Tibial nerve (tissue), 4 donors: ENCODE measurements at places on chromosomes 2 and 18. TPM values are rescaled to one million over a fixed set of nuclear protein-coding genes. Genes with fewer than 3 reads are reported as not detected.
A peak's percentile ranks its signal among the peaks of the same experiment; 100 is the strongest.

GRCh38 chr2:47089083-47089464 lies 66.0 kb downstream of the STPG4 start:
- no peak for DNase-seq
- H3K36me3 ChIP-seq = no peaks in the 10 kb centered on the region
- no peak overlapping the region for H3K4me3 ChIP-seq
- H3K4me1 ChIP-seq = peaks cover 4% of the 10 kb centered on the region

DNA sequence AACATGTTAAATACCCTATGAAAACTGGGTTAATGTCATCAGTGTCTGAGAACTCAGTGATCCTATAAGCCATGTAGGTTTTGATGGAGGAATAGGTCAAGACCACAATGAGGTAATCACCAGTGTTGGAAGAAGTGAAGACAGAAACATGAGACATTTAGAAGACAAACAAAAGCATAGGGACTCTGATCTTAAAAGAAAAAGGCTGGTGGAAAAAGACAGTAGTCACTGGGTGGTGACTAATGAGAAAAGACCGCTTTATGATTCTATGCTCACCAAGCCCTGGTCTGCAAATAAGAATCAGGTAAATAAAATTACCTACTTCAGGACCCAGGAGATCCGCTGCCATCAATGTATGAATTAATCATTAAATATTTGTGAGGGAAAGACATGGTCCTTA lies 271.9 kb downstream of the GPD2 start:
- peaks cover 20% of the 10 kb centered on the region for H3K4me1 ChIP-seq
- no peaks in the 10 kb centered on the region for H3K36me3 ChIP-seq
- no peaks in the 10 kb centered on the region for H3K27me3 ChIP-seq
- DNase-seq = no peak

GRCh38 chr2:29878898-29879297 lies 42.5 kb downstream of the ALK start:
- no peak for DNase-seq
- no peak overlapping the region for H3K27ac ChIP-seq
- peaks cover 12% of the 10 kb centered on the region for H3K4me1 ChIP-seq
- no peaks in the 10 kb centered on the region for H3K27me3 ChIP-seq
- H3K4me3 ChIP-seq = no peak overlapping the region

DNA sequence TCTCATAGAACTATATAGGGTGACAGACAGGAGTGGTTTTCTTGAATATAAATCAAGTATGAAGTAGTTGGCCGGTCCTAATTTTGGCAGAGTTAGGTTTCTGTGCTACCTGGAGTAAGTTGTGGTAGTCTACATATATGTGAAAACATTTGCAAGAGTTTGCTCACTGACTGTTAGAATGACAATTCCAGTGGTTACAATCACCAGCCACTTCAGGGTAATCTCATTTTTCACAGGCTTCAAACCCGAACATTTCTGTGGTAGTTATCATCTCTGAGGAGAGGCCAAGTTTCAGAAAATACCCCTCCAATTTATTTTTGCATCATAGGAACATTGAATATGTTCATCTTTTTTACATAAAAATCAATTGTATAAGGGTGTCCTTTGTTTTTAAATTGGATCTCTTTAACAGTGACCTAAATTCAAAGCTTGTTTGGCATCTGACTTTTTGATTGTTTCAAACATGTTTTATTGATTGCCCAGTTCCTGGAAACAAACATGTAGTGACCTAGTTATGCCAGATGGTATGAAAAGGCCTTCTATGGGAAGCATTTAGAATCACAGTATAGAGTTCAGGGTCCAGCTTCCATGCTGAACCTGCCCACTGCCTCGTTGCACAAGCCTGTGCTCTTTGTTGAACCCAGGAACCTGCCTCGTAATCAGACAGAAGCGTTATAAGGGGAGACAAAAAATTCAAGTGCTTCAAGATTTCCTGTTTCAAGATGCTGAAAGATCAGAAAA lies 250.6 kb downstream of the LTBP1 start:
- no peaks in the 10 kb centered on the region for H3K36me3 ChIP-seq
- no peak overlapping the region for H3K27ac ChIP-seq
- no peak overlapping the region for H3K4me3 ChIP-seq
- no peaks in the 10 kb centered on the region for H3K4me1 ChIP-seq

- H3K36me3 ChIP-seq = peaks cover 62% of the 10 kb centered on the region
- H3K4me1 ChIP-seq = peaks cover 5% of the 10 kb centered on the region
- H3K27me3 ChIP-seq = no peaks in the 10 kb centered on the region
- no peak for DNase-seq
- H3K4me3 ChIP-seq = no peak overlapping the region
- no peak overlapping the region for H3K27ac ChIP-seq
Measured at GRCh38 chr2:207750345-207750744, 19.4 kb downstream of the FZD5 start.

DNA sequence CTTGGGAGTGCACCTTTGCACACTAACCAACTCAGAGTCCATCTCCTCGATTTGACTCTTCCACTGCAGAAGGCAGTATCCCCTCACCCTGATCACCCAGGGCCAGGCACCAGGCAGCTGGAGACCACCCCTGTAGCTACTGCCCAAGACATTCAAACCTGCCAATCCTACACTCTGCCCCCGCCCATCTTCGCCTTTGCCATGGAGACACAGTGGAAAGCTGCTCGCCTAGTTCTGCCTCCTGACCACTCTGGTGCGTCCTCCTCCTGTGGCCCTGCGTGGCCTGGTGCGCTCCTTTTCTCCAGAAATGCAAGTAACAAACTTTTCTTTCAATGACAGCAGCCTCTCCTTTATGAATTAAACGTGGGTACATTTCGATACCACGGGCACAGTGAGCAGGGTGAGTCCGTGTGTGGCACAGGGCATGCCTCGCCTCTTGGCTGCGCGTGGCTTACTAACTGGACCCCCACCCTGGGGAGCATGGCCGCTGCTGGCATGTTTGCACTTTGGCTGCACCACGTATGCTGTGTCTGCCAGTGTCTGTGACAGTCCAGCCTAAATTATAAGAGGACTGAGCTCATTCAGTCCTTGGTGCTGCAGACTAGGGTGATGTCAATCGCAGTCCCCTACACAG lies 47.6 kb downstream of the LONRF2 start:
- H3K4me3 ChIP-seq = no peak overlapping the region
- no peaks in the 10 kb centered on the region for H3K36me3 ChIP-seq
- no peak overlapping the region for H3K27ac ChIP-seq
- peaks cover 4% of the 10 kb centered on the region for H3K4me1 ChIP-seq
- DNase-seq = no peak

- H3K36me3 ChIP-seq = no peaks in the 10 kb centered on the region
- no peak overlapping the region for H3K27ac ChIP-seq
- H3K27me3 ChIP-seq = no peaks in the 10 kb centered on the region
- no peak for DNase-seq
- H3K4me3 ChIP-seq = no peak overlapping the region
- H3K4me1 ChIP-seq = peaks cover 97% of the 10 kb centered on the region
Measured at GRCh38 chr2:54606393-54606958, 117.0 kb upstream of the EML6 start.

- no peak overlapping the region for H3K4me3 ChIP-seq
- peak; percentile 58 for DNase-seq
- no peaks in the 10 kb centered on the region for H3K27me3 ChIP-seq
Measured at GRCh38 chr2:21270708-21271122, 146.9 kb downstream of the TDRD15 start.

The RFTN2 gene
- total RNA-seq = 13.5 TPM

DNA sequence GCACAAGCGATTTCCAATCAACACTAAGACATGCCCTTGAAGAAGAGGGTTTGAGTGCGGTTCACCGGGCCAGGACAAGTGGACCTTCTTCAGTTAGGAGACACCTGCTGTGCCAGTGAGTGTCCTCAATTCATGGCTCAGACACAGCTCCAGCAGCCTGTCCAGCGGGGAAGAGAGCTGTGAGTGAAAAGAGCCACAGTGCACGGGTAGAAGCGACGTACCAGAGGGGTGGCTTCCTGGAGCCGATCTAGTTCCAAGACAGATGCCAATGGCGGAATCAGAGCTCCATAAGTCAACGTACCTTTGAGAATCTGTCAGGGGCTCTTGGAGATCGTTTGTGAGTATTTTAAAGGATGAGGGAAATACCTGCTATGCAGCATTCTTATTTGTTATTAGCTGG lies 119.9 kb upstream of the SALL3 start:
- no peaks in the 10 kb centered on the region for H3K36me3 ChIP-seq
- no peak overlapping the region for H3K4me3 ChIP-seq
- no peak overlapping the region for H3K27ac ChIP-seq
- H3K4me1 ChIP-seq = no peaks in the 10 kb centered on the region
- no peak for DNase-seq

- no peak overlapping the region for H3K27ac ChIP-seq
- no peak for DNase-seq
- no peaks in the 10 kb centered on the region for H3K4me1 ChIP-seq
Measured at GRCh38 chr2:120953843-120954584, 218.3 kb downstream of the GLI2 start.

DNA sequence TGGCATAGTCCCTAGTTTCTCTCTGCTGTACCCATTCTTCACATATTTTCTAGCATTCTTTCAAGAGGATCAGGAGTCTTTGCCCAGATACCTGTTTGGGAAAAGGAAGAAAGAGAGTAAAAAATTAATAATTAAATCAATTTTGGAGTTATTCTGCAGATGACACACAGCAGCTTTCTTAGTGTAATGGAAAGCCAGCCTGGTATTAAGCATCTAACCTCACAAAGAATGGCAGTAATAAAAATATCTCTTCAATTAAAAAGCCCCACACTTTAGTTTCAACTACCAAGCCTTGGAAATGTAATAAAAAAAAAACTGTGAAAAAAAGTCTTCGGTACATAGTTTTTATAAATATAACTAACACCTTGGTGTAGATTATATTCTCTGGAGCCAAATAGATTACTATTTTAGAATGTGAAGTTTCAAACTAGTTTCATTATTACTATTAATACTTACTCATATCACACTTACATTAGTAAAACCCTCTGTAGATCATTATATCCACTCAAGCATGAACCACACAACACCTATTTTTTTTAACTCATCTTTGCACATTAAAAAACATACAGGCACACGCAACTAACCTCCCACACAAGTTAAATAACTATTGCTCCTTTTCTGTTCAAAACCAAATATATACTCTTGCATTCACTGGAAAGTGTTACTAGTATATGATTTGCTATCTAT lies 90.9 kb downstream of the GPD2 start:
- H3K4me3 ChIP-seq = no peak overlapping the region
- H3K4me1 ChIP-seq = no peaks in the 10 kb centered on the region
- no peaks in the 10 kb centered on the region for H3K36me3 ChIP-seq
- H3K27ac ChIP-seq = no peak overlapping the region
- no peak for DNase-seq

- H3K36me3 ChIP-seq = no peaks in the 10 kb centered on the region
- no peak overlapping the region for H3K4me3 ChIP-seq
- H3K4me1 ChIP-seq = no peaks in the 10 kb centered on the region
- no peak for DNase-seq
- H3K27me3 ChIP-seq = no peaks in the 10 kb centered on the region
Measured at GRCh38 chr2:189499137-189499536, 57.9 kb downstream of the WDR75 start.

DNA sequence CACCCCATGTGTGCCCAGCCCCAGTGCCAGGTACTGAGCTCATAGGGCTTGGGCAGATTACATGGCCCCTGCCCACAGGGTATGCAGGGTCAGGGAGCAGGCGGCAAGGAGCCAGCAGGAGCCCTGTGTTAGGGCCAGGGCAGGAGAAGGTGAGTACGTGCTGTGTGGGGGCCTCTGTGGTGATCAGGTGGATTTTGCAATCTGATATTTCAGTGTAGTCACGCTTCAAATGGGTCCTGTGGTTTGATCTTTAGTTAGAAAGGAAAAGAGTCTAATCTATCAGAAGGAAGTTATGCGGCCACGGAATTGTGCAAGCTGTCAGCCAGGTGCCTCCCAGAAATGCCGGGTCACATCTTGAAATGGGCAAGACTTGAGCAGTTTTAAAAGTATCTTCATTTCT lies 13.9 kb downstream of the UBE2F start:
- peaks cover 15% of the 10 kb centered on the region for H3K36me3 ChIP-seq
- no peaks in the 10 kb centered on the region for H3K27me3 ChIP-seq
- no peak overlapping the region for H3K27ac ChIP-seq
- no peak for DNase-seq

- no peak overlapping the region for H3K4me3 ChIP-seq
- no peaks in the 10 kb centered on the region for H3K4me1 ChIP-seq
- no peak for DNase-seq
- H3K36me3 ChIP-seq = no peaks in the 10 kb centered on the region
- no peak overlapping the region for H3K27ac ChIP-seq
Measured at GRCh38 chr2:2825516-2826208, 494.6 kb upstream of the MYT1L start.

The B3GNT7 gene
- total RNA-seq = 3.3 TPM

GRCh38 chr2:177619461-177619860 lies 226.9 kb downstream of the AGPS start:
- no peak overlapping the region for H3K4me3 ChIP-seq
- no peaks in the 10 kb centered on the region for H3K4me1 ChIP-seq
- H3K36me3 ChIP-seq = no peaks in the 10 kb centered on the region
- DNase-seq = no peak
- no peak overlapping the region for H3K27ac ChIP-seq

- H3K36me3 ChIP-seq = no peaks in the 10 kb centered on the region
- H3K4me3 ChIP-seq = no peak overlapping the region
- no peak overlapping the region for H3K27ac ChIP-seq
- no peaks in the 10 kb centered on the region for H3K4me1 ChIP-seq
- no peaks in the 10 kb centered on the region for H3K27me3 ChIP-seq
Measured at GRCh38 chr2:184481865-184482264, 116.5 kb upstream of the ZNF804A start.

The PHLPP1 gene
- 11.4 TPM for total RNA-seq
